ENCODE measurements at places on chromosomes 3 and 15.

- DNase-seq, result no peak
These were observed 590.7 kb upstream of the SGO1 start for GRCh38 chr3:20776692-20777091.

DNA sequence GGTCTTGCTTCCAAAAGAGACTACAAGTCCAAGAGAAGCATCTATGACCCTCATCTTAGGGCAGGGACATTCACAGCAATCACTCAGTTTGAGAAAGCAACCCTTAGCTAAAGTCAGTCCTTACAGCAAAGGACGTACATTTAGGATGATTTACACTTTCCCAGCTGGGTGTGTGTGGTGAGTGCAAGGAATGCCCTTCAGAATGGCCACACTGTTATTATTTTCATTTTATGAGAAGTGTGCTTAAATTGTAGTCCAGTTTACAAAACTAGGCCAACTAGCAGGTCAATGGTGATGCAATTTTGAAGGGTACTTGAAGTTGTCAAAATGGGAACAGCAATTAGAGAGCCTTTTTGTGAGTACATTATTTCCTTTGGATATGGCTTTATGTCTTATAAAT, 26.0 kb upstream of the CCK start:
- no peak for DNase-seq

DNA sequence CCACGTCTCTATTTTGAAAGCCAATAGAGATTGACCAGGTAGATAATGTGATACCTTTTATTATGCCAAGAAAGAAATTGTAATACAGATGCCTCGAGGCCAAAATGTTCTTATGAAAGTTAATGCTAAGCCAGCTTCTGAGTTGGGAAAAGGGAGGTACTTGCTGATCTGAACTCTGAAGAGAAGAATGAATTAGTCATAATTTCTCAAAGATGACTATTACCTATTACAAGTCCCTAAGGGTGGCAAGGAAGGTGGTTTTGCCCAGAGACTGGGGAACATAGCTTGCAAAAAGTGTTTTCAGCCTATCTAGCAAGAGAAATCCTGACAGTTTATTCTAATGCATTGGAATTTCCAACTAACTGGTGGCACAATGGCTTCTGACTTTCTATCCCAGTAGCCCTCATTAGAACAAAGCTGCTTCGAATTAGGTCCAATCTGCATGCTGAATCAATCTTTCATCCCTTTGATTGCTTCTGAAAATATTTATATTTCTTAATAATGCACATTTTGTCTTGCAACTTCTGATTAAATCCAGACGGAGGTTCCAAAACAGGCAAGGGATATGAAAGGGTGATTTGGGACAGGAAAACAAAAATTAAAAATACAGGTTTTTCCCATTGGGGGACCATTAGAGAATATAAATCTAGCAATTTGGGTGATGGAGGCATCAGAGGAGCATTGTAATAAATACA, 17.7 kb upstream of the NR2F2 start:
- no peak for DNase-seq

- DNase-seq, result no peak
These were observed 35.4 kb downstream of the OSBPL10 start for GRCh38 chr3:31945738-31946052.

DNA sequence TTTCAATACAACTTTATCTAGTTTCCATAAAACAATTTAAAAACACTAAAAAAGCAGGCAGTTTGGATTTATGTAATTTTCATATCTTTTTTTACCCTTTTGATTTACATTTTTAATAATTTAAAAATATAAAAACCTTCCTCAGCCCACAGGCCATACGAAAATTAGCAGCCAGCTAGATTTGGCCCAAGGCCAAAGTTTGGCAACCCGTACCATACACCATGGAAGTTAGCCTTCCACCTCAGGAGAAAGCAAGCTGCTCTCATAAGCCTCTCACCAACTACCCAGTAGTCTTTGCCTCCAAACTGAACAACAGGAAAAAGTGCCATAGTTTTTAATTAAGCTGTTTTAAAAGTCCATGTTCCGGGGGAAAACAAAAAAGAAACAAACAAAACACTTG, 107.3 kb upstream of the TRIM42 start:
- DNase-seq, result no peak

- DNase-seq, result no peak
These were observed 271.7 kb upstream of the NSMCE3 start for GRCh38 chr15:29541309-29541708.
